Stimulated activated CD4-positive, alpha-beta T cell treated with anti-CD3 and anti-CD28 coated beads, Interleukin-12 subunit alpha, Interleukin-12 subunit beta, amount 100 ng/mL, for 4 hours (primary cell): ENCODE measurements at places on chromosomes 2 and 18.

GRCh38 chr2:241637018-241637794 is at the start of the genes ATG4B and THAP4:
ATG4B (plus strand) TSS chr2:241637693; CDS start chr2:241637715, 22 bp downstream.
THAP4 (minus strand) TSS chr2:241637158; CDS start chr2:241637017, 141 bp downstream.
- DNase-seq = peak; percentile 76

DNA sequence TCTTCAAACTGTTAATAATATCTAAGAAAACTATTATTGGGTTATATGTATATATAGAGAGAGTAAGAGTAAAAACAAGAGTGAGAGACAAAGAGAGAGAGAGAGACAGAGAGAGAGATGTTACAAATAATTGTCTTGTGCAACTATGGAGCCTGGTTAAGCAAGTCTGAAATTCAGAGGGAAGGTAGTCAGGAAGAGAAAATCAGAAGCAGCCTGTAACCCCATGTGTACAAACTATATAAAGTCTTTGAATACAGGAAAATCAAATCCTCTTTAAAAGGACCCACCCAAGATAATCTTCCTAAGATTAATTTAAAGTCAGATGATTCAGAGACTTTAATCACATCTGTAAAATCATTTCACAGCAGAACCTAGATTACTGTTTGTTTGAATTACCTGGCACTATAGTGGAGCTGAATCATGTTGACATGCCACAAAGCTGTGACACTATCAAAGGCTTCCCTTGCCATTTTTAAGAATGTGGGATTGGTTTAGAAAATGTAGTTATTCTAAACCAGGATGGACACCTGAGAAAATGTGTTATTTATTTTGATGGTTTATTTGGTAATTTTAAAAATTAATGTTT is 301.7 kb upstream of the FSIP2 start:
- DNase-seq = no peak

DNA sequence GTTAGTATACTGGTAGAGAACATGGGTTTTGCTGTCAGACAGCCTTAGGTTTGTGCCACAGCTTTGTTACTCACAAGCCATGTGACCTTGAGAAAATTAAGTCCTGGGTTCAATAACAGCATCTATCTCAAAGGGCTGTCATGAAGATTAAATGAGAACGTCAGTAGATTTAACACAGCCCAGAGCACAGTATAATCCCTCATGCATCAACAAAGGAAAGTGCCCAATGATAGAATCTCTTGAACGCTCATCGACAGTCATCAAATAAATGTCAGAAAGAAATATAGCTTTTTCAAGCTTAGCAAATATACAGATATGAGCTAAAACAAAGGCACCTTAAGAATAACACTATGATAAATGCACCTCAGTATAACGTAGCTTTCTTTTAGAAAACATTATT is 22.3 kb downstream of the CUL3 start:
- DNase-seq = no peak

GRCh38 chr2:3214065-3214464 is 163.6 kb downstream of the EIPR1 start:
- no peak for DNase-seq

DNA sequence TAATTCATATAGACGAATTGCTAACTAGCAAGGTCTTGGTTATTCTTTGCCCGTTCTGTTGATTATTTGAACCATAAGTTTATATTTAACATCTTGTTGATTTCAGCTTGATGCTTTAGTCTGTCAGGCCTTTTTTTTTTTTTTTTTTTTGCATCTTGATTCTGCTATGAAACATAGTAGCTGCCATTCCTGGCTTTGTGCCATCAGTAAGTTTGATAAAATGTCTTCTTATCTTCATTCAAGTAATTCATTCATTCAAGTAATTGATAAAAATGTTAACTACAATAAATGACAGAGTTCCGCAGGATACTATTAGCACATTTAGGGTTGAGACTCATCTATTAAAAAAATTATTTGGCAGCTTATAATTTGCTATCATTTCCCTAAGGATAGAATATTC is 134.7 kb downstream of the LYPD6B start:
- DNase-seq = no peak

- DNase-seq = no peak
Observed at GRCh38 chr2:109604597-109604996, 9.2 kb downstream of the SEPTIN10 start.

DNA sequence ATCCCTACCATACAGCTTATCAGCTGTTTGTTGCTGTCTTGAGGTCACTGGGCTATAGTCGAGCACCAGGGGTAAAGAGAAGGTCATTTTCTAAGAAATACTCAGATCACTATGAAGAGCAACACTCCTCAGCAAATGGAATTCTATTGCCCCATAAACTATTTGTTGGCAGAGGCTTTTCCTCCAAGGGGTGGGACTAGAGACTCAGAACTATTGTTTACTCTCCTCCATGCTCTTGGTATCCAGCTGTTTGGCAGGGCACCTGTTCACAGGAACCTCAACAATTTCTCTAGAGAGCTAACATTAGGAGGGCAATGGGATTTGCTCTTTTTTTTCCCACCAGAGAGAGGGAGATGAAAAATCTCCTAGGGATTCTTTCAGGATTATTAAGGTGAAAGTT is 249.1 kb upstream of the SPRED2 start:
- no peak for DNase-seq

GRCh38 chr18:79816981-79817606 is 19.4 kb downstream of the KCNG2 start:
- no peak for DNase-seq

GRCh38 chr2:240959941-240960308 is 38.5 kb upstream of the SNED1 start:
- DNase-seq = no peak

DNA sequence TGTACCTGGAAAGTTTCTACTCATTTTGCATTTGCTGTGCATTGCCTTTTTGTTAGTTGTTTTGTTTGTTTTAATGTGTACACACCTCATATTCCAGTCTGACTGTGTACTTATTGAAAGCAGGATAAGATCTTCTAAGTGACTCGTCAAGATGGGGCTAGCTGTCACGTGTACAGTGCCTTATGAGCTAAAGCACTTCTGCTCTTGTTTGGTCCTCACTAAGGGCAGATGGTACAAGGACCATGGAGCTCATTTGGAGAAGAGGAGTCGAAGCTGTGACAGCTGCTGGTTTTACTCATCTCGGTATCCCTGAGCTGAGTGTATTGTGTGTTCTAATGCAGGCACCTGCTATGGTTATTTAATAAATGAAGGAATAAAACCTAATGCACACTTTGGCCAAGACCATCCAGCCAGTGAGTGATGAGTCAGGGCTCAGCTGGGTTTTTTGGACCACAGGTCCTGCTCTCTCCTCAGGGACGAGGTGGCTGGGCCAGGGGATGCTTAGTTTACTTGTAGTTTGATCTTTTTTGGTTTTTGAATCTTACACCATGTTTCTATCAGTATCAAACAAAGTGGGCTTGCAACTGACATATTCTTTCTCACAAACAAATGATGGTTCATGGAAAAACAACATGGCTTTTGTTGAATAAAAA is 152.5 kb upstream of the APCDD1 start:
- DNase-seq = no peak

GRCh38 chr2:42792087-42792582 is 248 bp downstream of the HAAO start:
- no peak for DNase-seq

DNA sequence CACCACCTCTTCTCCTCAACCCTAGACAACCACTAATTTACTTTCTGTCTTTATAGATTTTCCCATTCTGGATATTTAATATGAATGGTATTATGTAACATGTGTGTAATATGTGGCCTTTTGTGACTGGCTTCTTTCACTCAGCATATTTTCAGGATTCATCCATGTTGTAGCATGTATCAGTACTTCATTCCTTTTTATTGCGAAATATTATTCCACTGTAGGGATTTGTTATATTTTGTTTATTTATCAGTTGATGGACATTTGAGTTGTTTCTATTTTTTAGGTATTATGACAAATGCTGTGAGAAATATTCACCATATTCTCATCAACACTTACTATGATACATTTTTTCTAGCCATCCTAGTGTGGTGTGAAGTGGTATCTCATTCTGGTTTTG is 138.8 kb upstream of the DLGAP1 start:
- no peak for DNase-seq

- DNase-seq = no peak
Observed at GRCh38 chr2:44638649-44639048, 276.9 kb downstream of the CAMKMT start.

DNA sequence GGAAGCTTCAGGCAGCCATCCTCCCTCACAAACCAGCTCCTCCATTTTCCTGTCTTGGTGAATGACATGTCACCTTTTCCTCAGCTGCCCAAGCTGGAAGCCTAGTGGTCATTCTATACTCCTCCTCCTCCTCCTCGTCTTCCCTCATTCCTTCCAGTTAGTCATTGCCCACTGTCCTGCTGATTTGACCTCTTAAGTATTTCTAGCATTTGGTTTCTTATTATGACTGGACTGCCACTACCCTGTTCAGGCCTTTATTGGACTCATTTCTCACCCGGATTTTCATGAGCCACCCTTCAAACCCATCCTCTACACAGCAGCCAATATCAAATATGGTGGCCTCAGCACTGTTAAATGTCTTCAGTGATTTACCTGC is 21.9 kb upstream of the MGAT5 start:
- DNase-seq = no peak

- no peak for DNase-seq
Observed at GRCh38 chr2:3289526-3289925, 88.1 kb downstream of the EIPR1 start.

DNA sequence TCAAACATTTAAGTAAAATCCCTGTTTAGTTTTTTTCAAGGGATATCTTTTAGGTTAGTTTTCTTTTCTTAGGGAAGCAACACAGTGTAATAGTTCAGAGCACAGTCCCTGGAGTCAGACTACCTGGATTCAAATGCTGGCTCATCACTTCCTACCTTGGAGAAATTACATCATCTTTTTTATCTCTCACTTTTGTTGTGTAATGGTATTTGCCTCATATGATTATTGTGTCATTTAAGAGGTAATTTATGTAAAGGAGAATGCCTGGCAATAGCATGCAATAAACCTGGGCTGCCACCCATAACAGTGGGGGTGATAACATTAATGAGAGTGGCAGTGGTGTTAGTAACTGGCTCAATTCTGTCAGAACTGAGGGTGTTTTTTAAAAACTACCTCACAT is 26.3 kb downstream of the ERLEC1 start:
- no peak for DNase-seq

- no peak for DNase-seq
Observed at GRCh38 chr2:129396980-129397599, 582.4 kb upstream of the RAB6C start.

GRCh38 chr2:228581731-228582130 is 400.2 kb upstream of the SPHKAP start:
- DNase-seq = no peak
